ENCODE measurements at places on chromosomes 5 and 9. TPM values are rescaled to one million over a fixed set of nuclear protein-coding genes. Genes with fewer than 3 reads are reported as not detected.

- no peak for DNase-seq
These were observed 19.2 kb upstream of the SHB start for GRCh38 chr9:38088006-38088925.

GRCh38 chr9:110047232-110047954, 160.6 kb downstream of the C9orf152 start:
- DNase-seq = no peak

- peak; percentile 7 for DNase-seq
These were observed 4.6 kb downstream of the NRG2 start for GRCh38 chr5:140038373-140038957.

DNA sequence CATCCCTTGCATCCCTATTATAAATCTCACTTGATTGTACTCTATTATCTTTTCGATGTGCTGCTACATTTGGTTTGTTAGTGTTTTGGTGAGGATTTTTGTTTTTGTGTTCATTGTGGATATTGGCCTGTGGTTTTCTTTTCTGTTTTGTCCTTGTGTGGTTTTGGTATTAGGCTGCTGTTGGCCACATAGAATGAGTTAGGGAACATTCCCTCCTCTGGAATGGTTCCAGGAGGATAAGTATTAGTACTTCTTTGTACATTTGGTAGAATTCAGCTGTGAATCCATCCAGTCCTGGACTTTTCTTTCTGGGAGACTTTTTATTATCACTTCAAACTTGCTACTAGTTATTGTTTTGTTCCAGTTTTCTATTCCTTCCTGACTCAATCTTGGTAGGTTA, 287.2 kb downstream of the CWC27 start:
- DNase-seq = no peak

- DNase-seq = no peak
These were observed 27.8 kb downstream of the ZCCHC10 start for GRCh38 chr5:132998556-132998955.

- no peak for DNase-seq
These were observed 54.0 kb upstream of the SLIT3 start for GRCh38 chr5:169354921-169355320.

GRCh38 chr5:93343570-93343969, 237.4 kb downstream of the NR2F1-AS1 start:
- DNase-seq = no peak

ZNF462 gene
- 6.5 TPM for total RNA-seq

PRUNE2 gene
- 1.3 TPM for total RNA-seq

DNA sequence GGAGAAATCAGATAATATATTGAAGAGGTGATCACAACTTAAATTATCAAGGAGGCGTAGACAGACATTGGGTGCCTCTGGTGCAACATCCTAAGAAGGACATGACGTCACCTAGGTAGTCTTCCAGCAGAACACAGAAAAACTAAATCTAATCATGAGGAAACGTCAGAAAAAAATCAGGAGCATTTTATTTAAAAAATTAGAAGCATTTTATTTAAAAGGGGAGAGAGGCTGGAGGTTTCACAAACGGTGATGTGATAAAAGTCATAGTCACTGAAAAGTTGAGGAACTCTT, 254.6 kb downstream of the TMEM167A start:
- no peak for DNase-seq

PCDHAC1 gene
- under 0.01 TPM for total RNA-seq

IDNK gene
- total RNA-seq = 6.5 TPM

C5 gene
- 2.7 TPM for total RNA-seq

- DNase-seq = no peak
These were observed 20.6 kb downstream of the TMEM174 start for GRCh38 chr5:73193592-73193991.

- no peak for DNase-seq
These were observed 12.2 kb downstream of the CCNI2 start for GRCh38 chr5:132759114-132760048.

- DNase-seq = peak; percentile 7
These were observed 181.6 kb upstream of the NUDT12 start for GRCh38 chr5:103744159-103744558.

DNA sequence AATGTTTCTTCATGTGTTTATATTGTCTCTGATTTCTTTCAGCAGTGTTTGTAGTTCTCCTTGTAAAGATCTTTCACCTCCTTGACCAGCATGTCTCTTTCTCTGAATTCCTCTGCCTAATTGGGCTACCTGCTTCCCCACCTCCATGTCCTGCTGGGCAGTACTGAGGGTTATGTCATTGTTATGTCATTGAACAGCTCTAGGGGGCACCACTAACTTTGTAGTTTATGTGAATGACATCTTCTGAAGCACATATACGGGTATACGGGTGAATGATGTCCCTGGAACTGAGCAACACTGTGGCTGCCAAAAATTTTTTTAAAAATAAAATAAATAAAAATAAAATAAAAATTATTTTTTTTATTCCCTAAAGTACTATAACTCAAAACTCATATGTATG, 16.9 kb upstream of the SNCAIP start:
- DNase-seq = no peak

DNA sequence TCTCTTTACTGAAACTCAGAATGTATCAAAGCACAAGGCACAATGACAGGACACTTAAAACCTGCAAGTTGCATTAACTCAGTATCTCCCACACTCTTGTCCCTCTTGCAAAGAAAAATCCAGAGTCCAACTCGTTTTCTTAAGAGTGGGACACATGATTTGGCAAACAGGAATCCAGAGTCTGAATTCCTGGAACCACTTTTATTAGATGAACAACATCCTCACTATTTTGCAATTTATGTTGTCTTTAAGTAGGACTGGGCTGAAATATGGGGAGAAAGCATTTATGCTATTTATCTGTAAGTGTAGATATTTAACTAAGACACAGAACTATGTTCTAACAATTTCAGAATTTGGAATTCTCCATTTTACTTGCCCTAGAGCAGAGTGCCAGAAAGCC, 69.1 kb downstream of the ABCA1 start:
- DNase-seq = no peak

MRPS2 gene
- 110 TPM for total RNA-seq

DNA sequence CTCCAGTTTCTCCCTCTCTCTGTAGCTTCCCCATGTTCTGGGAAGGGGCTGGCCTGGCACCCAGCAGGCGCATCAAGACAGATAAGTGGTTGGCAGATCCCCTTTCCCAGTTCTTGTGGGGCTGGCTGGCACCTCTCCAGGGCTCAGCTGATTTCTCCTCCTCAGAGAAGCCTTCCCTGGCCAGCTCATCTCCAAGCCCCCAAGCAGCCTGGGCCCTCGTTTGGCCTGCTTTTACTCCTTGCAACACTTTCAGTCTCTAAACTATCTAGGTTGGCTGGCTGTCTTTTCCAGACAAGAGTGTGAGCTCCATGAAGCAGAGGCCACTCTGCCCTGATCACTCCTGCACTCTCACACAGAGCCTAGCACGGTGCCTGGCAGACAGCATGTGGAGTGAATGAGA, 13.5 kb downstream of the MACROH2A1 start:
- DNase-seq = no peak

DNA sequence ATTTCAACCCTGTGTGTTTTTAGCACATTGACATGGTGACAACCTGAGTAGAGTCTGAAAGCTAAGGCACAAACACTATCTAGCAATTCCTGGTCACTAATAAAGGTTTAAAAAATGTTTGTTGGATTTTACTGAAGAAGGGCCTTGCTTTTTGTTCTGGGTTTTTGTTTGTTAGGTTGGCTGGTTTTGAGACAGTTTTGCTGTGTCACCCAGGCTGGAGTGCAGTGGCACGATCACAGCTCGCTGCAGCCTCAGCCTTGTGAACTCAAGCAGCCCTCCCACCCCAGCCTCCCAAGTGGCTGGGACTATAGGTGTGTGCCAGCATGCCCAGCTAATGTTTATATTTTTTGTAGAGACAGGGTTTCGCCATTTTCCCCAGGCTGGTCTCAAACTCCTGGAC, 39.0 kb downstream of the PRKACG start:
- DNase-seq = peak; percentile 20

GRCh38 chr9:14306672-14307660, 7.0 kb downstream of the NFIB start:
- no peak for DNase-seq

GRCh38 chr9:121735793-121736770, 84.6 kb downstream of the DAB2IP start:
- DNase-seq = peak; percentile 11

GRCh38 chr9:96423985-96424336, 5.8 kb upstream of the ZNF367 start:
- no peak for DNase-seq

DNA sequence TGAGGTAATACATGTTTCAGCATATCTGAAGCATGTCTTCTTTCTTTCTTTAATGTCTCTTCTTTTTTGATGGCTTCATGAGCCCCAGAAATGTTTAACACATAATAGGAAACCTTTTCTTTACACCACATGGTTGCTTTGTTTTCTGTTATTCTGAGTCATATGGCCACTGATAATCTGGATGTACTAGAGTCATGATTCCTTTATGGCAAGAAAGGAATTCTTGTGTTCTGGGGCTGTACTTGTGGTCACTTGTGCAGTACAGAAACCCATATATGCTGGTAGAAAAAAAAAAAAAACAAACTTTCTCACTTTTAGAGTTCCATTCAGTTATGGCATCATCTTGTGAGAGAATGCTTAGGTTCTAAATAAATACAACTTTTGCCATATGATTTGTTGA, 1669.3 kb upstream of the CDH9 start:
- no peak for DNase-seq

DNA sequence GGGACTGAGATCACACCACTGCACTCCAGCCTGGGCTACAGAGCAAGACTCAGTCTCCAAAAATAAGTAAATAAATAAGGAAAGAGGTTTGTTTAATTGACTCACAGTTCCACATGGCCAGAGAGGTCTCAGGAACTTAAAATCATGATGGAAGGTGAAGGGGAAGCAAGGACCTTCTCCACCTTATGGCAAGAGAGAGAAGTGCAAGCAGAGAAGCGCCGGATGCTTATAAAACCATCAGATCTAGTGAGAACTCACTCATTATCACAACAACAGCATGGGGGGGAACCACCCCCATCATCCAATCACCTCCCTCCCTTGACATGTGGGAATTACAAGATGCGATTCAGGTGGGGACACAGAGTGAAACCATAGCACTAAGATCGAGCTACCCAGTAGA, 22.8 kb upstream of the RGMB start:
- DNase-seq = no peak

- peak; percentile 48 for DNase-seq
These were observed 38.3 kb downstream of the ZDHHC21 start for GRCh38 chr9:14654932-14655331.

PCDHGB5 gene
- total RNA-seq = 2.4 TPM

GRCh38 chr5:137581776-137582175, 82.7 kb upstream of the SPOCK1 start:
- no peak for DNase-seq

PCDHGA6 gene
- total RNA-seq = 1.9 TPM

GRCh38 chr9:110620726-110621125, 41.2 kb upstream of the SVEP1 start:
- DNase-seq = no peak

SOHLH1 gene
- not detected for total RNA-seq

GRM6 gene
- total RNA-seq = not detected

NR2F1-AS1 gene
- not detected for total RNA-seq

- DNase-seq = no peak
These were observed 535.5 kb upstream of the GRIN3A start for GRCh38 chr9:102273952-102274351.

NUTM2F gene
- not detected for total RNA-seq

GRCh38 chr5:154962494-154962893, 21.6 kb downstream of the MRPL22 start:
- no peak for DNase-seq

DRD1 gene
- total RNA-seq = not detected

FRMD3 gene
- total RNA-seq = 0.27 TPM

- no peak for DNase-seq
These were observed 482.0 kb downstream of the RASEF start for GRCh38 chr9:82580921-82581320.

- peak; percentile 91 for DNase-seq
These were observed 13.7 kb upstream of the DAB2IP start for GRCh38 chr9:121637713-121638220.

- no peak for DNase-seq
These were observed 71.5 kb downstream of the MRPS27 start for GRCh38 chr5:72248410-72248981.

DNA sequence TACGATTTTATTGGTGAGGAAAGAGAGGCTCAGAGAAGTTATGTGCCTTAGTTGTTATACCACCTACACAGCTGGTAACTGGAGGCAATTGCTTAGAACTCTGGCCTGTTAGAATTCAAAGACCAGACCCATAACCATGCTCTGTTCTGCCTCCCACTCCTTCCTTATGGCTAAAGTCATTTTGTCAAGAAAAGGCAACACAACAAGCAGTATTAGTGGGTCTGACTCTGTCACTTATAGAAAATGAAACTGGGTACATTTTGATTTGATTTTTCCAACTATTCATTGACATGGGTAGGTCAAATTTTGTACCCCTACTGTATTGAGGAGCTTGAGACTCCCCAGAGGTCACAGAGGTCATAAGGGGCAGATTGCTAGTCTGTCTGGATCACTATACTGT, 44.5 kb upstream of the NR3C1 start:
- DNase-seq = no peak

- peak; percentile 55 for DNase-seq
These were observed 17.7 kb downstream of the NINJ1 start for GRCh38 chr9:93116072-93116961.

DNA sequence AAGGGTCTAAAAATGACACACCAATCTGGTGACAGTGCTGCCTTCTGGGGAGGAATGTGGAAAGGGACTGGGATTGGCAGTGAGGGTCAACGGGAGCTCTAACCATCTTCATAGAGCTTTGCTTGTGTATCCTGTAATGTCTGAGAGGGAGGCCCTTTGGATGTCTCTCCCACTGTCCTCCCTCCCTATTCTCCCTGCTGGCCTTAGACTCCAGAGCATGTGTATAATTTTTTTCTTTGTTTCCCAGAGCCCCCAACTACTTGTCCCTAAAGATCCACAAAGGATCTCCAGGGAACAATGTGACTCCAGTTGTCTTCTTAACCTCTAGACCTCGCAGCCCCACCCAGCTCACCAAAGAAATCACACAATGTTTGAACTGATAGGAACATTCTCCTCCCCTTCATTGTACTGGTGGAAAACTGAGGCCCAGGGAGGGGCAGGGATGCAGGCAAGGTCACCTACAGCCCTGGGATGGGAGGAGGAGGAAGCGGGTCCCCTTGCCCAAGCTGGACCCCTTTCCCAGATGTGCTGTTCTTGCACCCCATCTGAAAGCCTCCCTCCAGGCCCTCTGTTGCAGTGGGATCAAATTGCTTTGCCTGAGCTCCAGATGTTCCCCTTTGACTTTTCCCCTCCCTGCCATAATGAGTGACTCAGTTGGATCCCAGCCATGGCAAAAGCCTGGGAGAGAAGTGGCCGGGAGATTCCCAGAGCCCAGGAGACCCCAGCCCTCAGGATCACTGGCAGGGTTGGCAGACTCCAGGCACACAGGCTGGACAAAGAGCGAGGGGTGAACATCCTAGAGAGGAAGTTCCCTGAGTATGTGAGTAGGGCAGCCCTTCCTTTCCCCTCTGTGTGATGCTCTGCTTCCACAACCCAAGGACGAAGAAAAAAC, 21.8 kb downstream of the SPARC start:
- DNase-seq = no peak

DNA sequence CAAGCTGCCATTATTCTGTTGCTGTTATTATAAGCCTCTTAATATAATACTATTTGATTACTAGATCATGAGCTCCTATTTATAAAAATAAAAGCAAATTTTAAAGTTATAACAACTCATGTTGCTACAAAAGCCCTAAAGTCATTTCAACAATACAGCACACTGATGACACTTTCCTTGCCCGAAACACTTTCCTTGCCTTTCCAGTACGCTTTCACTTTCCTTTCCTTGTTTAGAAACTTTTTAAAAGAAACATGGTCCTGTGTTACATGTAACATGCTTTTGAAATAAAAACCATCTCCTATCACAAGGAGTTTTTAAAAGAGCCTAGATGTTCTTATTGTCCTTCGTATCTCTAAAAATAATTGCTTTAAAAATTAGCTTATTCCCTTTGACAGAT, 688.4 kb downstream of the PTPRD start:
- DNase-seq = no peak

Measured in hematopoietic multipotent progenitor cell (in vitro differentiated cells).